ENCODE measurements at places on chromosomes 4 and X.

DNA sequence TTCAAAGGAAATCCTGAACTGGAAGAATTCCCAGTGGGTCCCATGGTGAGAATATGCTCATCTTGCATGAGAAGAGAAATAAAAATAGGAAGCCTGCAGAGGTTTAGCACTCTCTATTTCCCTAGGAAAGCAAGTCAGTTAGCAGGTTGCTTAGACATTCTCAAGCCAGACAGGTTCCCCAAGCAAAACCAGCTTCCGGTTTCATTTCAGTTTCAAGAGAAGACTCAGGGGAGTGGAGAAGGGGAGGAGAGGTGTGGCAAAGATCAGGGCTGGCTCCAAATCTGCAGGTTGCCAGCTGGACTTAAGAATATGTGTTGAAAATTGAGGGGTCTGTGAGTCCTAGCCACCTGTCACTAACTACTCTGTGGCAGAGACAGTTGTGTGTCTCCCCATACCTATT lies 107.5 kb downstream of the CLNK start:
- no peak for DNase-seq

DNA sequence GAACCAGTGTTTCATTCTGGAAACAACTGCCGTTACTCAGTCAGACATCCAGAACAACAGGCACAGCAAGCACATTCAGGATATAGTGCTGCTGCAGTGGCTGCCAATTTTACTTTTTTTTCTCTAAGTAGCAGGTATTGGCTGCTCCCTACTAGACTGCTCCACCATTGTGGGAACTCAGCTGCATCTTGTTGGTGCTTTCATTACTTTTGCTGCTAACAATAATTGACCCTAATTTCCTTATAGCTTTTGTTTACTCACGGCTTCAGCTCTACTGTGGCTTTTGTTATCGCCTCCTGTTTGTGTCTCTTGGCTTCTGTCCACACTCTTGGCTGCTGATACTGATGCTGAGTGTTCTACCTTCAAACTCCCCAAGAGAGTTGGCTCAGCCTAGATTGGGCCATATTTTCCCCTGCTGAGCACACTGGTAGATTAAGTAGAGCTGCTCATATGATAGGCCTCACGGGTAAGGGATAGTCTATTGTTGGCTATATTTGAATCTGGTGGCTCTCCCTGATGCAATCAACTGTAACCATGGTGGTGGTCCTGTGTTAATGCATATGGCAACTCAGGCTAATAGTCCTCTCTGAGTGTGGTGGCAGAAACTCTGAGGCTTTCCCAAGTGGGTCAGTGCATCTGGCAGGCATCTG lies 44.5 kb upstream of the IL2 start:
- DNase-seq = peak; percentile 6

GRCh38 chr4:121330180-121330665 lies 50.6 kb downstream of the QRFPR start:
- no peak for DNase-seq

DNA sequence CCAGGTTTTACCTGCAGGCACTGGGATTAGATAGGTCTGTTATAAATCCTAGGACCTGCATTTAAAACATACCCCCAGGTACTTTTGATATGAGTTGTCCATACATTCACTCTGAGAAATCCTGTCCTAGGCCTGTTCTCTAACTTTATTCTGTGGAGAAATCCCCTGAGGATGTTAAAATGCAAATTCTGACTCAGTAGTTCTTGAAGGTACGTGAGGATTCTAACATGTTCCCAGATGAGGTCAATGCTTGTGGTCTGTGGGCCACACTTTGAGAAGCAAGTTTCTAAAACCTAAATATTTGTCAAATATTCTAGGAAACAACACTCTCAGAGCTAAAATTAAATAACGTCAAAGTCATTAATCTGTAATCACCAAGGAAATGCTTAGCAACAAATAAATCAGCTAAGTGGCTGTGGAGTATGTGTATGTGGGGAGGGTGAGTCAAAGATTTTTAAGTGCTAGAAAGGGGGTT lies 101.3 kb upstream of the MAGEB16 start:
- DNase-seq = no peak

DNA sequence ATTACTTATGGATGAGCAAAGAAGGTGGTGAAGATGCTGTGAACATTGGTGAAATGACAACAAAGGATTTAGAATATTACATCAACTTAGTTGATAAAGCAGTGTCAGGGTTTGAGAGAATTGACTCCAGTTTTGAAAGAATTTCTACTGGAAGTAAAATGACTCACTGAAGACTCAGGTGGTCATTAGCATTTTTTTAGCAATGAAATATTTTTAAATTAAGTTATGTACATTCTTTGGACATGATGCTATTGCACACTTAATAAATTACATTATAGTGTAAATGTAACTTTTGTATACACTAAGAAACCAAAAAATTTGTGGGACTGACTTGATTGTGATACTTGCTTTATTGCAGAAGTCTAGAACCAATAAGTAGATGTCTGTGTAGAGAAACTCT lies 56.9 kb downstream of the USO1 start:
- DNase-seq = peak; percentile 46

GRCh38 chrX:12441381-12442128 lies 303.3 kb downstream of the FRMPD4 start:
- DNase-seq = peak; percentile 91

GRCh38 chr4:29571322-29571721 lies 1148.8 kb upstream of the PCDH7 start:
- DNase-seq = no peak

DNA sequence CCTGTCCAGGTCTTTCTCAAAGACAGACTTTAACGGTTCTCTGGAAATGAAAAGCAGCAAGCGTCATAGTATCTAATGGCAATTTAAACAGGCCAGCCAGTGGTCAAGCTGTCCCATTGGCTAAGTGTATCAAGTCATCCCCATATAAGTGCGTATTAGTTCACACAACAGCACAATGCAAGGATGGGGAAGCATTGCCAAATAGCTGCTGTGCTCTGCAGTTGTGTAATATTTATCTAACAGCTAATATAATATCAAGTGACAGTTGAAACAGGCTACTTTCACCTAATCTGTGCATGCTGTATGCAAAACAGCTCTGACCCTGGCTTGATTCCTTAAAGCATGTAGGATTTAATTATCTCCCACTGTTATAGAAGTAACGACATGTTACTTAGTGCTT lies 134.8 kb upstream of the PPARGC1A start:
- peak; percentile 20 for DNase-seq

DNA sequence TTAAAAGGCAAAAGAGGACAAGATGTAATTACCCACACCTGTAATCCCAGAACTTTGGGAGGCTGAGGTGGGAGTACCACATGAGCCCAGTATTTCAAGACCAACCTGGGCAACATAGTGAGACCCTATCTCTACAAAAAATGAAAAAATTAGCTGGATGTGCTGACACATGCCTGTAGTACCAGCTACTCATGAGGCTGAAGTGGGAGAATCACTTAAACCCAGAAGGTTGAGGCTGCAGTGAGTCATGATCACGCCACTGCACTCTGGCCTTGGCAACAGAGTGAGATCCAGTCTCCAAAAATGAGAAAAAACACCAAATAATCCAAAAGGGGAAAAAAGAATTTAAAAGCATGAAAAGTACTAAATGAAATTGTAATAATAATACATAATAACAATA lies 30.8 kb downstream of the NR0B1 start:
- DNase-seq = no peak

DNA sequence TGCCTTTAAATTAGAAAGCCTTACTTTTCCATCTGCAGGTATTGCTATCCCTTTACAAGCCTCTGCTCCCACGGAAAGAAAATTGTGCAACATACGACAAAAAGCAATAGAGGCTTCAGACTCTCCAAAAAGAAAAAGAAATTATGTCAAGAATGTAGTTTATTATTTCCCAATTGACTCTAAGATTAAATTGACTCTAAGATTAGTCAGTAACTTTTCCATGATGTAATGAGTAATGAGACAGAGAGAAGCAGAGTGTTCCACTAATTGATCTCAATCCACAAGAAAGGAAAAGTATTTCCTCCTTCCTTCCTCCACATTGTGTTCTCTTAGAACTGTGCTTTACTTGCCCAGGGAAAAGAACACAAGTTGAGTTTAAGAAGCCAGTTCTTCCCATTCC lies 345.7 kb upstream of the HS3ST1 start:
- DNase-seq = no peak

- no peak for DNase-seq
Observed at GRCh38 chrX:44953734-44954502, 80.9 kb downstream of the KDM6A start.

DNA sequence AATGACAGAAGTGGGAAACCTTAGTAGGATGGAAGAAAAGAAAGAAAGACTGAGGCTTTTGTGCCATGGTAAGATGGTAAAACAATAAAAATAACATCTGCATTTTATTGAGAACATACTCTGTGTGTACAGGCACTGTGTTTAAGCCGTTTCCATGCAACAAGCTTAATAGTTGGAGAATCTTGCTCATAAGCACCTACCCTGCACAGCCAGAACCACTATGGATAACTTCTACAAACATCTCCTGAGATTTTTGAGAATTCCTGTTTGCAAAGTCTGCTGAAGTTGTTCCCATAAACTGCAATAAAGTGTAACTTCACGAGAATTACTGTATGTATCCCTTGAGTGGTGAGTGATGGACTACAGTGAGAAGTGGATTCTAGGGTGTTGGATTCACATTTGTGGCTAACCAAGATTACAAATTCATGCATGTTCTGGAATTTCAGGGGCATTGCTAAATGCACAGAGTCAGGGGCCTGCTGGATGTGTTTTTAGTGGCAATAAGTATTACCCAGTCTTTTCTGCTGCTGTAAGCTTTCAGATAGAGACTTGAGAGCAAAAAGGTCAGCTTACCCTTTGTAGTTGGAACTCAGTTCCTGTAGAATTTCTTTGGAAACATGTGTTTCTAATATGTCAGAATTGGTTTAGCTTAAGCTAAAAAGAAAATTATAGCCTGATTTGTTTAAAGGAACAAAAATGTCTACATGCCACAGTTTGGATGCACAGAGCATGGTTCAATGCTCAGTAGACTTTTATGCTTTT lies 132.5 kb downstream of the AFF1 start:
- DNase-seq = peak; percentile 74

DNA sequence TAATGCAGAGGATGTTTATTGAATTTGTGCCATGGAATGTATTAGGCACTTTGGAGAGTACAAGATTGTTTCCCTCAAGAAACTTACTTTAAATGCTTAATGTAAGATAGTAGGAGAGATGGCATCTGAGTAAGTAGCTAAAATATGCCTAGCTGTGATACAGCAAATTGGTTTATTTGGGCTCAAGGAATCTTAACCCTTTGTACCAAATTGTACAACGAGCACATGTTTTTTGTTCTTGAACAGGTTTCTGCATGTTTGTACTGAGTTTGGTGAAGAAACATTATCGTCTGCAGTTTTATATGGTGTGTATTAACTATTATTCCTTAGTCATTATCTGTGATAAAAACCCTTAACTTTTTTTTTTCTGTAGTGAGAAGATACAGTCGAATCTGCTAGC lies 48.6 kb downstream of the CDS1 start:
- DNase-seq = no peak

GRCh38 chr4:91734682-91735081 lies 569.1 kb upstream of the GRID2 start:
- peak; percentile 14 for DNase-seq

DNA sequence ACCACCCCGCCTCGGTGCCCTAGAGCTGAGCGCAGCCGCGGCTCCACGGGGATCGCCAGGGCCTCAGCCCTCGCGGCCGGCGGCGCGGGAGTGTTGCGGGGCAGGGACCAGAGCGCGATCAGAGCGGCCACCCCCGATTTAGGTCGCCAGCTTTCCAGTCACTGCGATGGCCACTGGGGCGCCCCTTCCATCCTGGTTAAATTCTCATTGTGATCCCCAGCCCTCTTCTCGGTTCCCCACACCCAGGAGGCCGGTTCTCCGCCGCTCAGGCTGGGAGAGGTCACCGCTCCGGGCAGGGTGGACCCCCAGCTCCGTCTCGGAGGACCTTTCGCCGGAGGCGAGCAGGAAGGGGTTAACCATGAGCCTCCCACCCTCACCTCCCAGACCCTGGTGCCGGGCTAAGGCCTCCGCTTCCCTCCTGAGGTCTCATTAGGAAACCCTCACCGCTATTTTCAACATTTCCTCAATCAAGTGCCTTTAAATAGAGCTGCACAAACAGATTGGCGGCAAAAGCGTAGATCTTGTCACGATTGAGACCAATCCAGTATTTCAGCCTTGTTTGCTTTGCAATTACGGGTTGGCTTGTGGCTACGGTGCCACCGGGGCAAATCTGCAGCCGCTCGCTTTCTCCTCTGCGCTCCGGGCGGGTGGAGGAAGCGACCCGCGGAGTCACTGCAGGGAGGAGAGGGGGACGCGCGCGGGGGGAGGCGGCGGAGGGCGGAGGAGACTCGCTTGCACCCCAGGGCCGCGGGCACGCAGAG lies 8.3 kb upstream of the HAND2 start:
- DNase-seq = no peak
